Activated CD4-positive, alpha-beta T cell treated with anti-CD3 and anti-CD28 coated beads, Interleukin-2, Interleukin-4, amounts not matched to agents 100 ng/mL and 50 ng/mL, durations not matched to agents 16 hours and 8 hours (primary cell): ENCODE measurements at places on chromosomes 5 and 9.

GRCh38 chr5:159032656-159033350 is 66.9 kb downstream of the EBF1 start:
- no peak for DNase-seq

GRCh38 chr5:95664204-95664786 is 17.7 kb downstream of the RFESD start:
- peak; percentile 43 for DNase-seq

DNA sequence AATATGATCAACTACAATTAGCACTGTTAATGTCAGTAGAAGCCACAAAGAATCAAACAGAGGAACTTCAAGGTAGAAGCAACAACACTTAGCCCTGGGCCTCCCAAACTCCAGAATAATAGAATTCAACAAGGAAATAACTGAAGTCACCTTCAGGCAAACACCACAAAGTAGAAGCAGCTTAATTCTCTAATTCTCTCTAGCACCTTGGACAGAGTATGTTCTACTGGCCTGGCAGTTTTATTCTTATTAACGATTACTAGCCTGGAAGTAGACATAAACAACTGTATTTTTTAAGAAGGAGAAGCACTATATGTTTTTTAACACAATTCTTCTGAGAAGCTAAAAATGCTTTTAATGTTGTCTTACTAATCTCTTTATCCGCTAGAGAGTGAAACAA is 911.9 kb downstream of the DTWD2 start:
- DNase-seq = no peak

GRCh38 chr5:127580731-127581130 is 63.3 kb downstream of the PRRC1 start:
- no peak for DNase-seq

GRCh38 chr9:91836515-91836914 is 113.5 kb downstream of the ROR2 start:
- DNase-seq = no peak

- no peak for DNase-seq
Observed at GRCh38 chr5:36689225-36689624, 82.8 kb downstream of the SLC1A3 start.

GRCh38 chr5:10866913-10867312 is 105.9 kb upstream of the DAP start:
- no peak for DNase-seq

DNA sequence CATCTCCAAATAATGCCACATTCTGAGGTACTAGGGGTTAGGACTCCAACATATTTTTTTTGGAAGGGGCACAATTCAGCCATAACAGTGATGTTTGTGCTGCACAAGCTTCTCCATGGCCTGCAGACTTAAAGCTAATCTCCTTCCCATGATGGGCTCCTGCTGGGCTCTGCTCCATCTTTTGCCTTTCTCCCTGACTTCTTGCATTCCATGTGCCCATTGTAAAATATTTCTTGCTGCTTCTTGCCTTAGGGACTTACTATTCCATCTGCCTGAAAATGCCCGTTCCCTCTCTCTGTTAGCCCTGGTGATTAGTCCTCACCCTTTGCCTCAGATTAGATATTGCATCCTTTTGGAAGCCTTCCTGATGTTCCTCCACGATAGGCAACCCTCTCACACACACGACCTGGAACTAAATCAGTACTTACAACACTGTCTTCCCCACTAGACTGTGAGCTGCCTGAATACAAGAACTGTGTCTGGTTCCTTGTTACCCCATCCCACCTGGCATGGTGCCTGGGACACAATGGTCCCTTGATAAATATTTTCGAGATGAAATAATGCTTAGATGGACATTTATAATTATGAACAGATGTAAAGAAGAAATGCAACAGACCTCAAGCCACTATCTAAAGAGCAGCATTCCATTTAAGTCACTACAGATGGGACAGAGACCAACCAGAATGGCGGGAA is 33.5 kb downstream of the OR1J1 start:
- DNase-seq = no peak

DNA sequence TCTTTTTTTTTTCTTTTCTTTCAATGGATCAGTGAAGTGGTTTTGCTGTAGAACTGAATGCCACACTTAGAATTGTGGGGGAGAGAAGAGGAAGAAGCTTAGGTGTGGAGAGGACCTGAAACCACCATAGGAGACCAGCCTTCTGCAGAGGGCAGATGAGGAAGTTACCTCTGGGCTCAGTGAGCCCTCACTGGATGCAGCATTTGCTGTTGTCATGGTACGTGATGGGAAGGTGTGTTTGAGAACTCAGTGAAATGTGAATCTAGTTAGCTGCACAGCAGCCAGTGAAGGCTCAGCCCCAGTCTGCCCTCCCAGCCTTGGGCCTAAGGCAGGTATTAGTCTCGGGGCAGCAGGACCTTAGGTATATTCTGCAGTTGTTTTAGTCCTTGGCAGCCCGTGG is 17.5 kb downstream of the CYFIP2 start:
- DNase-seq = no peak

GRCh38 chr5:180523629-180524466 is 29.7 kb downstream of the CNOT6 start:
- no peak for DNase-seq

DNA sequence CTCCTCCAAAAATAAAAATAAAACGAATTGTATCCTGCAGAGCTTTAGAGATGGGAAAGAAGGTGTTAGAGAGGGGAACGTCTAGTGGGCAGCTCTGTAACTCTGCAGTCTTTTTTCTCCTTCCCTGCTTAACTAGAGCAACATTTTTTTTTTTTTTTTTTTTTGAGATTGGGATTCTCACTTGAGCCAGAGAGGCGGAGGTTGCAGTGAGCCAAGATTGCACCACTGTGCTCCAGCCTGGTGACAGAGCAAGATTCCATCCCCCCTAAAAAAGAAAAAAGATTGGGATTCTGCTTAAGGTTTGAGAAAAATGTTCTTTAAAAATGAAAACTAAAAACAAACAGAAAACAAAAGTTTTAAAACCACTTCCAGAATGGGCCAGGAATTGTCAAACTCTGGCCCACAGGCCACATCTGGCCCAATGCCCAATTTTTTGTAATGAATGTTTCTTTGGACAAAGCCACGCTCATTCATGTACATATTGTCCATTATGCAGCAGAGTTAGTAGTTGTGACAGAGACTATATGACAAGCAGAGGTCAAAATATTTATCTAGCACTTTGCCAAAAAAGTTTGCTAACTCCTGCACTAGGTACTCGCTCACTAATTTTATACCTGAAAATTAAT is 98.5 kb downstream of the ZCCHC7 start:
- no peak for DNase-seq

DNA sequence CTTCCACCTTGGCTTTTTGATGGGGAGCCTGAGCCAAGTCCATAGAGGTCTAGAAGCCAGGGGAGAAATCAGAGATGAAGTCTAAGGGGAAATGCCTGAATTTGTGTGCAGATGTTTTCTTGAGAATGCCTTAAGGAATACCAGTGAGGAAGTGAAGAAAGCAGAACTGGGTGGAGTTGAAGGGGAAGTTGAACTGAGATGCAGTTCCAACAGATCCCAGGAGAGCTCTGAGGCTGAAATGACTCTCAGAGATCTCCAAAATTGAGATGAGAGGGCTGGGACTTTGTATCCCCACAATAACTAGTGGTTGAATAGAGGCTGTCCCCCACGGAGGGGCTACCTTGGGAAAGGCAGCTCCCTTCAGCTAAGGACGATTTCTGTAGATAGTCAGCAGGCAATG is 197.1 kb downstream of the ZNF462 start:
- no peak for DNase-seq

DNA sequence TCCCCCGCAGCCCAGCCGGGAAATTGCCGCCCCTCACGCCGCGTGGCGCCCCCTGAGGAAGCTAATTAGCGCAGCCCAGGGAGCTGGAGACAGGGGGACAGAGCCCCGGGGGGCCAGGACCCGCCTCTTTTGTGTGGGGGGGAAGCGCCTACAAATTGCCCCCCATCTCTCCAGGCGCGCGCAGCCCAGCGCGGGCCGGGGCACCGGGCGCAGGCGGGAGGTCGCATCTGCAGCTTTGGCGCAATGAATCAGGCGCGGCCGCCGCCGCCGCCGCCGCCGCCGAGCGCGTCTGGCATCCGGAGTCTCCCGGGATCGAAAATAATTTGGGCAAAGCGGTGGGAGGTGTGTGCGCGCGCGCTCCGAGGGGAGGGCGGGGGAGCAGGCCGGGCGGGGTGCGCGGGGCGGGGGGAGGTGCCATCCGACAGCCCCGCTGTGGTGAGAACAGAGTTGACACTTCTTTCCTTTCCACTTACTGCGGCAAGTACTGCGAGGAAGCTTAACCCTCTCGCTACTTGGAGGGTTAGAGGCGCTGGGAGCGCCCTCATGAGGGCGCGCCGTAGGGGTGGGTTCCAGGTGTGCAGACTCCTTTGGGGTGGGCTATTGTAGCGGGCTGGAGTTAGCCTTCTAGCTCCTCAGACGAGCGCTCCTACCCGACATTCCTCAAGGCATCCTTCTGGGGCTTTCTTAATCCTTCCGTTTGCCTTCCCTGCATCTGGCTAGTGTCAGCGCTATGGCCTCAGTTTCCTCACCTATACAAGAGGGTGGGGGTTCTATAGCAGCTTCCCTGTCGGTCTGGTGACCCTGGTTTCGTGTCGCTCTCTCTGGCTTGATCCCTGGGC is 63.1 kb downstream of the CXXC5 start:
- DNase-seq = peak; percentile 48

DNA sequence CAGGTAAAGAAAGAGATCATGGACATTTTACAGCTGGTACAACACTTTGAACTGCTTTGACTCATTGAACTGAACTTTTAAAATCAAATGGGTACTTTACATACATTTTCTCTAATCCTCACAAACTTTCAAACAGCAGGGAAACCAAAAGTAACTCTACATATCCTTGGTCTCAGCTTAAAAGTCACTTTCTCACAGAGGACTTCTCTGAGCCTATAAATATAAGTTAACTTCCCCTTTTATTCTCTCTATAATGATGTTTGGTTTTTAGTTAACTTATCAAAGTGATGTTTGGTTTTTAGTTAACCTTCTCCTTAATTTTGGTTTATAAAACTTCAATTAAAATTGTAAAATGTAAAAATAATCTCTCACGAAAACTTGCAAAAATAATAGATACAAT is 209.8 kb downstream of the MCTP1 start:
- no peak for DNase-seq

DNA sequence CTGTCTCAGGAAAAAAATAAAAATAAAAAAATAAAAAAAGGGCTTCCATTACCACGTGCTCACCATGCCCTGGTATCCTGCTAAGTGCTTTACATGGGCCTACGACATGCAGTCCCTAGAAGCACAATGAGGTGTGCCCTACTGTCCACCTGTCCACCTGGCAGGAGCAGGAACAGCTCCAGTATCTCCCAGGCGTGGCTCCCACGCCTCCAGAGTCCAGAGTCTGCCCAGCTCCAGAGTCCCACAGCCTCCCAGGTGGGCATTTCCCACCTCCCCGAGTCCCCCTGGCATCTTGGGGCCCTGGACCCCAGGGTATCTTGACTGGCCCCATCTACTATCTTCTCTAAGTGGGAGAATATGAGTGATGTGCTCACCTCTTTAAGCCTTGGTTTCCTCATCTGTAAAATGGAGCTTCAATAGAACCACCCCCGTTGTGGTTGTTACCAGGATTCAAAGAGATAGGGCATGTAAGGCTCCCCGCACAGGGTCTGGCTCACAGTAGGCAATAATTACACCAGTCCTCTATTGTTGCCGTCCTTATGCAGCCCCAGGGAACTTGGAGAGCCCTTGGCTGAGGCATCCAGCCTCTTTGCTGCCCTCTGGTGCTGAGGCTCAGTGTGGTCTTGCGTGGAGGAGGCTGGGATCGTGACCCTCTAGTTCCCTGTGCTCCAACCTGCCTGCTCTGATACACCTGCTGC is 8.9 kb downstream of the CXCL14 start:
- DNase-seq = peak; percentile 8

GRCh38 chr9:129803676-129804060 is 684 bp downstream of the TOR1B start:
- no peak for DNase-seq

- DNase-seq = peak; percentile 55
Observed at GRCh38 chr5:149852641-149853330, 91.8 kb downstream of the PDE6A start.

GRCh38 chr9:112854657-112855056 is 36.0 kb downstream of the SLC46A2 start:
- DNase-seq = no peak

DNA sequence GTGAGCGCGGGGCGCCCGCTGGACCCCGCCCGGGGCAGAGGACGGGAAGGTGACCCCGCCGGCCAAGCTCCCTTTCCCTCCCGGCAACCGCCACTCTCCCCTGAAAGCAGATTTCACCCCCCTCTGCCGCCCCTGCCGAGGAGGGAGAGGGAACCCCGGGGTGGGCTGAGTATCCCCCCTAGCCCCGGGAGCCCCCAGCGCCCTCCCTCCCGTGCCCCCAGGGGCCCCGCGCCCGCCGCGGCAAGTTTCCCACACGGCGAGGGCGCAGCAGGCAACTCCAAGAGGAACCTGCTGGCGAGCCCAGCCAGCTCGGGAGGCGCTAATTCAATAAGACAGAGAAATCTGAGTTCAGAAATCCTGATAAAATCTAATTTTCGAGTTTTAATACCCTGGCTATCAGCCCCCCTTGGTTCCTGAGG is 1.6 kb downstream of the NTNG2 start:
- no peak for DNase-seq

DNA sequence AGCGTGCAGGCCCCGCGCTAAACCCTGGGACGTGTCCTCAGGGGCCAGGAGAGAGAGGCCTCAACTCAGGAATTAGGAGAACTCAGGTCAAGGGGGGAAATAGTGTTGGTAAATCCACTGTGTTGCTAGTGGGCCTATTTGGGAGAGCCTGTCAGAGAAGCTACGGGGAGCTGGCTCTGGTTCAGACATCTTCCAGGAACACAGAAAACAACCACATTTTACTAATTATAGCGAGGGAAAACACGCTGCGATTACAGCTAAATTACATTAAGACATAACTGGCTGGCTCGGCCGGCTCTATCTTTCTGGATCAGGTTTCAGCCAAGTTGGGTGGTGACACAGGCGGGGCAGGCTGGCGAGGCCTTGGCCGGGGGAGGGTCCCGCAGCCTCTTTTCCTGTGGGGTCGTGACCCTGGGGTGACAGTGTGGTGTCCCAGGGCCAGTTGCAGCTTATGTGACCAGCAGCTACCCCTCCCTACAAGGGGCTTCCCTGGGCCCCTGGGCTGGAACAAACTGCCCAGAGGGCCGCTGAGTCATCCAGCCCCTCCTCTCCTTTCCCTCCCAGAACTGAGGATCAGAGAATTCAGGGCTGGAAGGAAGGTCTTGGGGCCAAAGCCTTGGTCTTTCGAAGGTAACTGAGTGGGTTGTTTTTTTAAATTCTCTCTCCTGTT is 75.1 kb downstream of the FGF18 start:
- no peak for DNase-seq
